ENCODE measurements at places on chromosomes 2 and 18.

DNA sequence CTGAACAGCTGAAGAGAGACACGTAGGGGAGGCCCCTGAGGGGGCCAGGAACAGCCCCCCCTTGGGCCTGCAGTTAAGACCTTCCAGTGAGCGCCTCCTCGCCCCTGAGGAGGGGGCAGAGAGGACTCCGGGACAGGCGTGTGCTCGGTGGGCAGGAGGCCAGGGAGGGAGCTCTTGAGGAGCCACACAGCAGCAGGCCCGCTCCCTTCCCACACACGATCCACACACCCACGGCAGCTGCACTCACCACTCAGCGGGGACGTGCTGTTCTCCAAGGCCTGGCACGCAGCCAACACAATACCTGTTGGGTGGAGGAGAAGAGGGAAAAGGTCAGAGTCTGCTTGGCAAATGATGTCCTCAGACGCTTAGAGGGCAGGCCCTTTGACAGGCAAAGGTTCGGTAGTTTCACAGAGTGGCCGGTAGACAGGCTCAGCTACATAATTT is 39.0 kb downstream of the TGFA start:
- DNase-seq, result no peak

DNA sequence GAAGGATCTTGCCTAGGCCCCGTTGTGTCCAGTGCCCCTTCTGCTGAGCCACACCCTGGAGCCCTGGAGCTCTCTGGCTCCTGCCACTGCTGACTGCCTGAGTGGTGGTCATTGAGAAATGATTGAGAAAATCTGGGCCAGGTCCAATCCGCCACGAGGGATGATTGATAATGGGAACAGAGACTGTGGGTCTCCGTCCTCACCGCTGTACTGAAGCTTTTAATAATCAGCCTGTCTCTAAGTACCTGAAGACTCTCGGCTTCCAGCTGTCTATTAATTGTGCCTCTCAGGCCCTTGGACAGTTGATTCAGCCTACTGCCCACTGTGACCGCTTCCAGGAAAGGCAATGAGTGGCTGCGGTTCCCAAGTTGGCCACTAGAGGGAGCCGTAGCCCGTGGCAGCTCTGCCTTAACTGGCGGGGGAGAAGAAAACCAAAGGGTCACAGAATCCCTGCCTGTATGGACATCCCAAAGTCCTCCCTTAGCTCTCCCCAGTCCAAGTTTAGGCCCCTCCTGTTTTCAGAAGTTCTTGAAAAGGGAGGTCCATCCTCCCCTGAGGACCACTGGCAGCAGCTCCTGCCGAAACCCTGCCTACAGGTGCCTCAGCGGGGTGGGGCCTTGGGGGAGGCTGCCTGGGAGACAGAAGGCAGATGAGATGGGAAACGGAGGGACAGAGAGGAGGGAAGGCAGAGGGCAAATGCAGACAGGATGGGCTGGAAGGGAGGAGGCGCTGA is 213.6 kb downstream of the TNS1 start:
- peak; percentile 39 for DNase-seq

DNA sequence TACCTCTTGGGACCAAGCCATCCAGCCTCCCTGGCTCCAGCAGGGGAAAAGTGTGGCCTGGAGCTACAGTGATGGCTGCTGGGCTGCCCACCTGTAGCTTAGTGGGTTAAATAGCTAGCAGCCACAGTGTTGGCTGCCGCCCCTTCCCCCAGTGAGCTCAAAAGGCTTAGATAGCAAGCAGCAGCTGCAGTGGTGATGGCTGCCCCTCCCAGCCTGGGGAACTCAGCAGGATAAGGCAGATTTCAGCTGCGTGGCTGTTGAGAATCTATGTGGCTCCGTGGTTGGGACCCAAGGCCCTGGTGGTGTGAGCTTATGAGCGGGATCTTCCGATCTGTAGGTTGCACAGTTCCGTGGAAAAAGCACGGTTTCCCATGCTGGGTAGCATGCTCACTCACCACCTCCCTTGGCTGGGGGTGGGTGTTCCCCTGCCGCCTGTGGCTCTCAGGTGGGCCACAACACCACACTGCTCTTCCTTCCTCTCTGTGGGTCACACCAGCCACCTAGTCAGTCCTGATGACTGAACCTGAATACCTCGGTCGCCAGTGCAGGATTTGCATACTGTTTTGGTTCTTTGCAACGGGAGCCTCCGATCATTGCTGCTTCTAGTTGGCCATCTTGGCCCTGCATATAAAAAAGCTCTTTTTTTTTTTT is 946.5 kb upstream of the FAM98A start:
- no peak for DNase-seq

DNA sequence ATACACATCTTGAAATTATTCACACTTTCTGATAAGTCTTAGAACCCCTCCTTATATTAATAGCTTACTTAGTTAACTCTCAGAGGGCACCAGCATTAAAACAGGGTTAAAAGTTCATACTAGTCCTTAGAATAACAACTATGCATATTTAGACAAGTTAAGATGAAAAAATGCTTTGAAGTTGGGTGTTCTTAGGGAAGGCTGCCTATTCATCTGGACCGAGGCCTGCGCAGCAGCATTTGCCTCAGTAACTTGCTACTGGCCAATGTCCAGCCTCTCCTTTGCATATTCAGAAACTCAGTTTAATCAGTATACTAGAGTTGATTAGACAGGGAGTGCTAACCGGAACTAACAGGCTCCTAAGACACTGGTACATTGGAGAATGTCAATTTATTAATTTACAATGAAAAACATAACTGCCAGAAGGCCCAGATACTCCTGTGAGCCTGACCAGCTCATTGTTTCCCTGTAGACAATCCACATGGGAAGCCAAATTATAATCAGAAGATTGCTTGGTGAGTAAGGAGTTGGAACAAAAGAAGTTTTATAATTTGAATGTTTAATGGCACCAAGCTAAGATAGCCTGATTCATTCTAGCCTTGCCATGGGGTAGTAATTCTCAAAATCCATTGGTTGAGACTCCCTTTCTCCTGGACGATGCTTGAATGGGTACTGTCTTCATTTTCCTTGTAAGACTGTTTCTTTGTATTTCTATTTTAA is 48.9 kb downstream of the DYNC1I2 start:
- no peak for DNase-seq

DNA sequence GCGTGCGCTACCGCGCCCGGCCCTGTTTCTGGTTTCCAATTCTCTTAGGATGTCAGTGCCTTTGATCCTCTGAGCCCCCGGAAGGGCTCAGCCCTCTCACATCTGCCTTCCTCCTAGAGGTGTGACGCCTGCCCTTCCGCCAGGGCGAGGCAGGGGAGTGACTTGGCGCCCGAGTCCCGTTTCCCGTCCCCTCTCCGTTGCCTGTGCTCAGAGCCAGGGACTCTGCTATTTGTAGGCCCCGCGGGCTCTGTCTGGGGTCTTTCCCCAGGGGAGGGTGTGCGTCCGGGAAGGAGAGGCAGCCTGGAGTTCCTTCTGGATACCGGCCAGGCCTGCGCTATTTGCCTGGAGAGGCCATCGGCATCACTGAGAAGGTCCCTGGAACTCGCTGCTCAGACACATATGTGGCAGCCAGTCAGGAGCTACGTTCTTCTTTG is 103.7 kb upstream of the TAF1B start:
- no peak for DNase-seq

- DNase-seq, result no peak
Observed at GRCh38 chr2:239026711-239027361, 179.0 kb downstream of the TWIST2 start.

GRCh38 chr2:207905546-207905945 is 119.8 kb downstream of the PLEKHM3 start:
- no peak for DNase-seq

GRCh38 chr2:172462849-172463381 is 35.5 kb downstream of the ITGA6 start:
- no peak for DNase-seq

- no peak for DNase-seq
Observed at GRCh38 chr2:67295406-67295805, 101.7 kb upstream of the ETAA1 start.

DNA sequence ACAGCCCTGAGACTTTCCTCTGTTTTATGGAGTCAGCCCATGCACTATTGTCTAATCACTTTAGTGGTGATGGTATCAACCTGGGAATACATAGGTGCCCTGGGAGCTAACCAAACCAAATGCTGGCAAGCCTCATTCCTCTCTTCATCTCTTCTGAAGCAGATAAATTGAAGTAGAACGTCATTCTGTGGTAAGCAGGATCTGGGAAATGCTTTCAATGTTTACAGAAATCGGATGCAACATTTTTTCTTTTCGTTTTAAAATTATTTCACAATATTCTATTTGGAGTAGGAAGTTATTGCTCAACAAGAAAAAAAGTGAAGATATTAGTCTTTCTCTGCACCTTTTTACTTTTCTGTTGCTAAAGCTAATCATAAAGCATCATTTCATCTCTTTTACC is 114.2 kb downstream of the RBMS1 start:
- DNase-seq, result no peak

DNA sequence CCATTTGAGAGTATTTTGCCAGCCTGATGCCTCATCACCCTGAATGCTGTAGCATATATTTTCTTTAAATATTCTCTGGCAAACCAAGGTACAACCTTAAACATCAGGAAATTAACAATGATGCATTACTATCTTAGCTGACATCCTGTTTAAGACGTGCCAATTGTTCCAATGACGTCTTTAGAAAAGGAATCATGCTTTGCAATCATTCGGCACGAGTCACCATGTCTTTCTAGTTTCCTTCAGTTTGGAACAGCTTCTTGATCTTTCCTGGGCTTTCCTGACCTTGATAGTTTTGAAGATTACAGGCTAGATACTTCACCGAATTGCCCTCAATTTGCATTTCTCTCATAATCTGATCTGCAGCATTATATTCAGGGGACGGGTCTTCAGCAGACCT is 88.2 kb upstream of the GLI2 start:
- no peak for DNase-seq

- DNase-seq, result no peak
Observed at GRCh38 chr2:46229134-46230063, 67.8 kb upstream of the EPAS1 start.

- DNase-seq, result no peak
Observed at GRCh38 chr2:231781798-231782726, 980 bp upstream of the PDE6D start.

DNA sequence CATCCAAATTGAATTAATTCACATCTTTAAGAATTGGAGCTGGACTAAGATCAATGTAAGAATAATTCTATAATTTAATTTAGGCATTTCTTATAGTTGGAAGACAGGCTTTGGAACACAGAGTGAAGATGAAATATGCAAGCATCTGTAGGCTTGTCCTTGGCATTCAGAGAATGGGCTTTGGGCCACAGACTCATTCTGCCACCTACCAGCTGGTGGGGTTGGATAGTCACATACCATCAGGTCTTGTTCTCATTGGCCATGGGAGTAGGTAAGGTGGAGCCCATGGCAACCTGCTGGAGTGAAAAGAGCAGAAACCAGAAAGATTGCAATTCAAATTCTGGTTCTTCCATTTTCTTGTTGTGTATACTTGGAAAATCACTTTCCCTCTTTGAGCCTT is 300.3 kb downstream of the CYRIA start:
- DNase-seq, result no peak

- DNase-seq, result no peak
Observed at GRCh38 chr2:197558393-197558792, 42.5 kb downstream of the MOB4 start.

GRCh38 chr2:164802095-164802707 is 39.4 kb downstream of the COBLL1 start:
- no peak for DNase-seq

- DNase-seq, result no peak
Observed at GRCh38 chr2:2681711-2682251, 350.7 kb upstream of the MYT1L start.

DNA sequence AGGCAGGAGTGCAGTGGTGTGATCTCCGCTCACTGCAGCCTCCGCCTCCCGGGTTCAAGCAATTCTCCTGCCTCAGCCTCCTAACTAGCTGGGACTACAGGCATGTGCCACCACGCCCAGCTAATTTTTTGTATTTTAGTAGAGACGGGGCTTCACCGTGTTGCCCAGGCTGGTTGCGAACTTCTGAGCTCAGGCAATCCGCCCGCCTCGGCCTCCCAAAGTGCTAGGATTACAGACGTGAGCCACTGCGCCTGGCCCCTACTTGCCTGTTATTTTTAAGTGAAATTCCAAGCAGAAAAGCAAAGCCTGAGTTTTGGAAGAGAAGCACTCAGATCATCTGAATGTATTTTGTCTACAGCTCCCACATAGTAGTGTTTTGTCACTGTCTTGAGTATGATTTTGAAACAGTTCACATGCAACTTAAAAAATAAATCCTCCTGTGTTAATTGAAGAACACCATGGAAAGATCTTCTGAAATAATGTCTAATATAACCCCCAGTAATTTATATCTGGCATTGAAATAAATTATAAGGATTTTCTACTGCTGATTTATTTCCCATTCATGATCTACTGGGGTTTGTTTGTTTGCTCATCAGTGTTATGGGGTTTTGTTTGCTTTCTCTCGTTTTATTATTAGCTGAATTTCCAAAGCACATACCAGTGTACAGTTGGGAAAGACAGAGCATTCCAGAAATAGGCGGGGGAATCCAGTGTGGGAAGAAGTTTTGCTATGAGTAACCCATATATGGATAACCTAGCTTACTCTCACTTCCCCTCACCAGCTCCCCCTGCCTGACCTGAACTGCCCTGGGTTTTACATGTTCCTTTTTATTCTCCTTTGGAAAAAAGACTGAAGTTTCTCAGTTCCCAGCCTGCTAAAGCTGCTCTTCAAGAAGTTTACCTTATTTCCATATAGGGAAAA is 80.1 kb upstream of the MAP3K20 start:
- DNase-seq, result peak; percentile 15

GRCh38 chr18:79588636-79589481 is 90.7 kb upstream of the CTDP1 start:
- no peak for DNase-seq

GRCh38 chr2:64104933-64105332 is 39.3 kb downstream of the PELI1 start:
- DNase-seq, result no peak

- DNase-seq, result no peak
Observed at GRCh38 chr2:59998324-59998723, 555.1 kb downstream of the BCL11A start.

GRCh38 chr2:96091141-96091710 is 25.1 kb downstream of the ADRA2B start:
- no peak for DNase-seq

DNA sequence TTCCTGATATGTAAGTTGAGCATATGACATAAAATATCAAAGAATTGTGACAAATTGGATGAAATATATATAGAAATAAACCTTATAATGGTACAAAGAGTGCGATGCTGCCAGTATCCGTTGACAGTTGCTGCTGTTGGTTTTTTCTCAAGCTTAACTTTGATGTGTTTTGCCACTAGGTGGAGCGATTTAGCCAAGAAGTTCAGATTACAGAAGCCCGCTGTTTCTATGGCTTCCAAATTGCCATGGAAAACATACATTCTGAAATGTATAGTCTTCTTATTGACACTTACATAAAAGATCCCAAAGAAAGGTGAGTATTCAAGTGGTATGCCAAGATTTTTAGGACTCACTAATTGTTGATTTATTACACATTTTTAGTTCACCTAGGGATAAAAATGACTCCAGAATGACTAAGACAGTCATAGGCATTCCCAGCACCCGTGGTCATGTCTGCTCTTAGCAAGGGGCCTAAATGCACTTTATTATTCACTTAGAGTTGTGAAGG is 2.1 kb downstream of the RRM2 start:
- no peak for DNase-seq

DNA sequence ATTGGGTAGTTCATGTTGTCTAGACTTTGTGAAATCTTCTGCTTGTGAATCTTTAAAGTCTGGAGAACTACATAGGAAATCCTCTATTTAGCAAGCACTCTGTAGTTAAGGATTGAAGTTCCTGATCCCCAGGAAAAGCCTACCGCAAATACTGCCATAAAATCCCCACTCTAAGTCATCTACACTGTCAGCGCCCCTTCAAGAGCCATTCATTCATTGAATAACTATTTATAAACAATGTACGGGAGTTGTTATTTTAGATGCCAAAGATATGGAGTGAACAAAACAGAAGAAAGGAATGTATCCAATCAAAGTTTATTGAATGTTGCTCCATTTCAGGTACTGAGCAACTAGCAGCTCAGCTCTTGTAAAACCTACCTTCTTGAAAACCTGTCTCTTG is 36.5 kb upstream of the SLC39A10 start:
- no peak for DNase-seq

All from caudate nucleus (tissue), 63 donors.